ENCODE measurements at places on chromosomes 2 and 18.
A peak's percentile ranks its signal among the peaks of the same experiment; 100 is the strongest.

- DNase-seq: peak; percentile 34
Observed at GRCh38 chr2:193584522-193584938, 1389.8 kb upstream of the TMEFF2 start.

- no peak for DNase-seq
Observed at GRCh38 chr18:68764016-68764415, 33.9 kb upstream of the CCDC102B start.

- DNase-seq: no peak
Observed at GRCh38 chr2:216006164-216006663, 7.1 kb downstream of the MREG start.

GRCh38 chr18:40124107-40124506, 1830.9 kb upstream of the PIK3C3 start:
- no peak for DNase-seq

DNA sequence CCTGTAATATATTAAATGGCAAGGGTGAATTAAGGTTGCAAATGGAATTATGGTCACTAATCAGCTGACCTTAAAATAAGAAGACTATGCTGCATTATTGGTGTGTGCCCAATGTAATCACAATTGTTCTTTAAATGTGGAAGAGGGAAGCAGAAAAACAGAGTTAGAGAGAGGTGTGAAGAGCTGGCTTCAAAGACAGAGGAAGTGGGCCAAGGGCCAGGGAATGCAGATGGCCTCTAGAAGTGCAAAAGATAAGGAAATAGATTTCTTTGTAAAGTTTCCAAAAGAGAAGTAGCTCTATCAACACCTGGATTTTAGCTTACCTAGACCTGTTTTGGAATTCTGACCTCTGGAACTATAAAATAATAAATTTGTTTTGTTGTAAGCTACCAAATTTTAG, 276.0 kb downstream of the LRRTM1 start:
- DNase-seq: no peak

DNA sequence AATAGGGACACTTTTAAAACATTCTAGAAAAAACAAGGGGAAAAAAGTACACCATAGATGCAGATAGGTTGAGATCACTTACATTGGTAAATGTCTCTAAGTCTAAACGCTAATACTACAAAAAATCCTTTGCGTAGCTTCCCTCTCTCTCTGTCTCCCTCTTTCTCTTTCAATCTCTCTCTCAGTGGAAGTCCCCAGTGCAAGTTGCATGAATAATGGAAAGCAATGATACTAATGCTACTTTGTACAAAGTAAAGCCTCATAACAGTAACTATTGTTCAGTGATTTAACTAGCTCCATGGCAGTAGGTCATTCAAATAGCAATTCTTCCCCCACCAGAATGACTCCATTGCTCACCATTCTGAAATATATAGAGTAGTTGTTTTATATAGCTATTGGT, 12.8 kb downstream of the MEIS1 start:
- DNase-seq: no peak

- DNase-seq: no peak
Observed at GRCh38 chr18:54140641-54141040, 83.8 kb downstream of the MBD2 start.

- no peak for DNase-seq
Observed at GRCh38 chr2:177261116-177262060, 3.1 kb downstream of the NFE2L2 start.

GRCh38 chr2:100105678-100106054, 36.7 kb downstream of the AFF3 start:
- no peak for DNase-seq

- no peak for DNase-seq
Observed at GRCh38 chr2:145379934-145380333, 860.0 kb upstream of the ZEB2 start.

GRCh38 chr2:85259101-85259590, 68.6 kb downstream of the TGOLN2 start:
- DNase-seq: no peak

- DNase-seq: no peak
Observed at GRCh38 chr2:88281302-88282217, 111.4 kb downstream of the THNSL2 start.

DNA sequence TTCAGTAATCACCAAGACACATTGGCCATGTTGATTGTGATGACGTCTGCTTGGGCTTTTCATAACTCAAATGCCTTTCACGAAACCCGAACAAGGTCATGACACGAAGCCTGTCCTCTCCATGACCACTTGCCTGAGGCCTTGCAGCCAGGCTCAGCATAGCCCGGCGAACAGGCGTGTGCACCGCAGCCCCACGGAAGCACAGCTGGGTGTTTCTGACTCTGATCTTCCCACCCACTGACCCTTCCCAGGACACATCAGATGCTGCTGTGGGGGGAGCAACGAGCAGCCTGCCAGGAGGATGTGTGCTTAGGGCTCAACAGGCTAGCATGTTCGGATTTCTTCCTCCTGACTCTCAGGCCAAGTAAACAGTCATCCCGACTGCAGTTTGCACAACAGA, 369.4 kb upstream of the SALL3 start:
- DNase-seq: no peak
